ENCODE measurements at places on chromosomes 4 and X.

- DNase-seq = peak; percentile 66
Observed at GRCh38 chr4:13640149-13640940, 12.8 kb upstream of the BOD1L1 start.

DNA sequence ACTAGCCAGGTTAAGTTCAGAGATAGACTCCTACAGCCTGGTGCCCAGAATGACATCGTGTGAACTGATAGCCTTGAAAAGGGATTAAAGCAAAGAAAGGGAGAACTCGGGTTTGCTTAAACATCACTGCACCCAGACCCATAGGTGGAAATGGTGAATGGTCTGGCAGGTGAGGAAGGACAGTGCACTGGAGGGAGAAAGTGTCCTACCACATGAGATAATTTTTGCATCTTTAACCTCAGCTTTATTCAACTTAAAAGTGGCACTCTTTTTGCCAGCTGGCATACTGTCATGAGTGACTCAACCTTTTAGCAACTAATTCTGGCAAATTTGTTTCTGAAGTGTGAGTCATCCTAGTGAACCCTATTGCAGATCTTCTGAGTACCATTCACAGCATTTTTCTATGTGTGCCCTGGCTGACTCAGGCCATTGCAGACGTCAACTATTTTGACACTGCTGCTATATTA lies 53.0 kb upstream of the DAPP1 start:
- peak; percentile 86 for DNase-seq

GRCh38 chr4:40908297-40908696 lies 158.5 kb downstream of the NSUN7 start:
- no peak for DNase-seq

DNA sequence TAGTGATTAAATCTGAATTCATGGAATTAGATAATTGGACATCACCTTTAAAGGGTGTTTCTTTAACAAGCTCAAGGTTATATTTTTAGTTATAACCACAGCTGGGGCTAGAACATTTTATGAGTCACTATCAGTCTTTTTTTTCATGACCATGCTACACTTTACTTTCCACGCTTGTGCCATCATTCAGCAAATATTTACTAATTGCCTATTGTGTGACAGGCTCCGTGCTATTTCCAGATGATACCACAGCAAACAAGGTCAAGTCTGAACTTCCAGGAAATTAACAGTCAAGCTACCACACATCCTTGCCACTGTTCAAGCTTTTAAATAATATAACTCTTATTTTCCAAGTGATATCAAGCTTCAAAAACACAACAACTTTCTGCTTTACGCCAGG lies 16.5 kb downstream of the SPANXN3 start:
- no peak for DNase-seq

- peak; percentile 12 for DNase-seq
Observed at GRCh38 chr4:13347517-13348125, 136.5 kb downstream of the RAB28 start.

- DNase-seq = no peak
Observed at GRCh38 chrX:40644176-40644575, 3.2 kb downstream of the CXorf38 start.

DNA sequence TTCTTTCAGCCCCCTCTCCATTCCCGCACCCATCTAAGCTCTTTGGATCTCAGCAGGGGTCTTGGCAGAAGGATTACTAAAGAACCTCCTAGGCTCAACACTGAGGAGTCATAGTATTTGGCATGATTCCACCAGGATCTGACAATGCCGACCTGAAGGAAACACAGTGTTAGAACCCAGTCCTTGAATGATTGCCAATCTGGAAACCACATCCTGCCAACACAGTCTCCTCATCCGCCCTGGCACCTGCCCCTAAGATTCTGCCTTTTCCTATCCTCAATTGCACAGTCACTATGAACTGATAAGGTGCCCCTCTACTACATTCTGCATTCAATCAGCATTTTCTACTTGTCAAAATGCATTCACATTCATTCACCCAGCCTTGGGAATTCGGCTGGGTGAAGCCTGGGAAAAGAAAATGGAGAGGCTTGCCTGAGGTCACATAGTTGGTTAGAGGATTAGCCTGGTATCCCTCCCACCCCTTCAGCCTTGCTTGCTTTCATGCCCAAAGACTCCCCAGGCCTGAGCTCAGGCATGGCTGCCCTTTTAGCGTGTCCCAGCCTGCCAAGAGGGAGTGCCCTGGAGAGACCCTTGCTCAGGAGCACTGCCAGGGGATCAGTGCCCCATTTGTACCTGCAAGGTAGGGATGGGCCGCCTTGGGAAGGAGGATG lies 2.2 kb upstream of the CLDN2 start:
- DNase-seq = peak; percentile 71

- no peak for DNase-seq
Observed at GRCh38 chr4:150211016-150211415, 132.8 kb downstream of the DCLK2 start.

GRCh38 chr4:68987007-68987406 lies 35.4 kb upstream of the UGT2A3 start:
- no peak for DNase-seq

- DNase-seq = no peak
Observed at GRCh38 chr4:7435471-7436061, 836 bp upstream of the PSAPL1 start.

GRCh38 chr4:108762559-108763225 lies at the start of gene ETNPPL:
Gene ETNPPL (minus strand): TSS chr4:108763053. CDS start chr4:108762898, 155 bp downstream.
- peak; percentile 18 for DNase-seq

GRCh38 chr4:89434364-89434988 lies 126.9 kb upstream of the GPRIN3 start:
- DNase-seq = peak; percentile 21

- no peak for DNase-seq
Observed at GRCh38 chr4:129526812-129527211, 430.9 kb downstream of the C4orf33 start.

- DNase-seq = no peak
Observed at GRCh38 chrX:52031371-52031770, 37.6 kb downstream of the MAGED4B start.

DNA sequence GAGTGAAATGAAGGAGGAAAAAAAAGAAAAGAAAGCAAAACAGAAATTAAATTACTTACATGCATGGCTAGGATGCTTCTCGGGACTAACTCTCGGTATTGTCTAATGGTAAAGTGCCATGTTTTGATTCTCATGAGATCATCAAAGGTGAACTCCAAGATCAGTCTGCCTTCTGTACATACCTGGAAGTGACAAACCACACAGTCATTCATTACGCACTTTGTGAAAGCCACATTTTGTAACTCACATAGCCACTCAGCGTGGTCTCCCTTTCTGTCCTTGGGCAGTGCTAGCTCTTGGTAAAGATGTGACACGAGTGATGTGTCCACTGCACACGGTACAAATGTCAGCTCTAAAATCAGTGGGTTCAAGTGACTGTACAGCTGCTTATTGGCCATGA lies 309.8 kb downstream of the LDB2 start:
- no peak for DNase-seq

- DNase-seq = no peak
Observed at GRCh38 chr4:47104986-47105385, 73.6 kb downstream of the GABRB1 start.

DNA sequence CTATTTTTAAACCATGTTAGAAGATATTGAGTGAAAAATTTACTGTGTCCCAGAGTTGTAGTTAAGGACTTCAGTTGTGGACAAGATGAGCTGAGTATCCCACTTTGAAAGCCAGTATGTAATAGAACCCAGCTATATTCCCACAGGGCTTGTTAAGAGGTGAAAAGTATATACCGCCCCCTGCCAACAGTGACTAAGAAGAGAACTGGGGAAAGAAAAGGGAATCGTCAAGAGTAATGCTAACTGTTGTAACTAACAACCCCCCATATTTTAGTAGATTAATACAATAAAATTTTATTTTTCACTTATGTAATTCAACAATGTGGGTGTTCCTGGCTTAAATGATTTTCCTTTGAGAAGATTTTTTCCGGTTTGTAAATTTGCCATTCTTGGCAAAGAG lies 250.4 kb upstream of the GIMD1 start:
- DNase-seq = peak; percentile 23

- peak; percentile 50 for DNase-seq
Observed at GRCh38 chrX:148500423-148501385, at the start of gene AFF2. Gene AFF2 (plus strand): TSS chrX:148500617. CDS start chrX:148501098, 481 bp downstream.

- DNase-seq = no peak
Observed at GRCh38 chrX:153075366-153075765, 3.1 kb downstream of the PNMA6A start.

DNA sequence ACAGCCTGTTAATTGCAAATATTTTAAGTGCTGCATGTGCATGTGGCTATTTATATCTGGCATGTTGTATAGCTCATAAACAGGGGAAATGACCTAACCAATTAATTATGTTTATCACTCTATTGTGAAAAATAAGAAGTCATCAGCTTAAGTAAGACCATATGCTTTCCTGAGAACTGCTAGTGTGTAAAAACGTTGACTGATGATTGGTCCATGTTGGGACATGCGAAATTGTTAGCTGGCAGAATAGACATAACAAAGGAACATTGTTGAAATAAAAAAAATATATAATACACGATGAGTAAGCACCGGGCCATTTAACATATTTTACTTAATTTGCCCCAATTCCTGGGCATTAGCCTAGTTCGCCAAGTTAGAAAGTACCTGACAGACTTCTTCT lies 207.5 kb downstream of the ANK2 start:
- DNase-seq = peak; percentile 58

- DNase-seq = peak; percentile 25
Observed at GRCh38 chrX:153922932-153923857, 2.9 kb downstream of the ARHGAP4 start.

GRCh38 chrX:46841346-46841745 lies 4.5 kb downstream of the RP2 start:
- DNase-seq = peak; percentile 26

GRCh38 chr4:153483432-153484418 lies 17.6 kb downstream of the TMEM131L start:
- no peak for DNase-seq

- no peak for DNase-seq
Observed at GRCh38 chr4:8159537-8160232, 1.1 kb upstream of the ABLIM2 start.

GRCh38 chr4:4919927-4920326 lies 60.5 kb downstream of the MSX1 start:
- DNase-seq = peak; percentile 5

DNA sequence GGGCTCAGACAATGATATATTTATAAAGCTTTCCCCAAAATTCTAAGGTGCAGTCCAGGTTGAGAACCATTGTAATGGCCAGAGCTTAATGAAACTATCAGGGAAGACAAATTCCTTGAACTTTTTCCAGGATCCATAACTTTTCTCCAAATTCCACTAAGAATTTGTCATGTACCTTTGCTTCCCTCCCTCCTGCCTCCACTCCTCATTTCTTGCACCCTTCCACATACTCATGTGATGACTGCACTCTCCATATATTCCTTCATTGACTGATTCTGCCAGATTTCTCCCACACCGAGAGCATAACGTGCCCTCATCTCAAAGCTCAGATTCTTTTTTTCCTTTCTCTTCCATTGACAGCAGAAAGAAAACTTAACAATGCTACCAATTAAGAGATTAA lies 20.9 kb upstream of the AMELX start:
- peak; percentile 11 for DNase-seq

DNA sequence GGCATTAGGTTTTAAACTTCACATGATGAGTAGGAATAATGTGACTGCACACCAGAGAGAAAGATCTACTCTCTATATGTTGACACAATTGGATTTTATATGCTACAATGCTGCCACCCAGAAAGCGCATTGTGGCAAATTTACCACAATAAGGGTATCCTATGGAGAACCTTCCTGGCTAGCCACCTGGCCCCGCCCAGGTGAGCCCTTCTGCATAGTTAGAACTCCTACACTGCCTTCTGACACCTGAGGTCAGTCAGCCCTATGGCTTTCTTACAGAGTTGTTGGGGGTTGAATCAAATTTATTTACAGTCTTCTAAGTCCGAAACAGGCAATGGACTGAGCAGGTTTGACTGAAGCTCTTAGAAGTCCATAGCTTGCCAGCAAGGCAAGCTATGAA lies 153.8 kb upstream of the S100G start:
- DNase-seq = no peak

GRCh38 chr4:123522081-123522480 lies 125.5 kb downstream of the SPRY1 start:
- DNase-seq = no peak

DNA sequence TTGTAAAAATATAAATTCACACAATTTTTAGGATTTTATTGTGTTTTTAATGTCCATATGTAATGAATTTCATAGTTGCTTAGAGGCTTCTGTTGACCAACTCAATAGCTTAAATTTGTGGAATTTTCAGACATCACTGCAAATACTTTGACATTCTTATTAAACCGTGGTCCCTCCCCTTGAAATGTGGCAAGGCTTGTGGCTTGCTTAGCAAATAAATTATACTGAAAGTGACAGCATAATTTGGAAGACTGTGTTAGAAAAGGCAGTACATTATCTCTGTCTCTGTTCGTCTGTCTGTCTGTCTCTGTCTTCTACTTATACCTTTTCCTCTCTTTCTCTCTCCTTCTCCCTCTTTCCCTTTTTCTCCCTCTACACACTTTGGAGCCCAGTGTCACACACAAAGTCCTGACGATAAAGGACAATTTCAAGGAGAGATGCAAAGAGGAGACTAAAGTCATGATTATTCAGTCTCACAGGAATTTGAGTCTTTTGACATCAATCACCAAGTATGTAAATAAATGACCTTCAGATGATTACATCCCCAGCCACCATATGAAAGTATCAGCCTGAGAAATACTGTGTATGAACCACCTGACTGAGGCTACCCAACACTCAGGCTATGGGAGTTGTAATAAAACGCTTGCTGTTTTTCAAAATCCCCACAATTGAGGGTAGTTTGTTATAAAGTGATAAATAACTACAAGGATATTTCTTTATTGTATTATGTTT lies 21.0 kb upstream of the UGT2B7 start:
- peak; percentile 13 for DNase-seq

DNA sequence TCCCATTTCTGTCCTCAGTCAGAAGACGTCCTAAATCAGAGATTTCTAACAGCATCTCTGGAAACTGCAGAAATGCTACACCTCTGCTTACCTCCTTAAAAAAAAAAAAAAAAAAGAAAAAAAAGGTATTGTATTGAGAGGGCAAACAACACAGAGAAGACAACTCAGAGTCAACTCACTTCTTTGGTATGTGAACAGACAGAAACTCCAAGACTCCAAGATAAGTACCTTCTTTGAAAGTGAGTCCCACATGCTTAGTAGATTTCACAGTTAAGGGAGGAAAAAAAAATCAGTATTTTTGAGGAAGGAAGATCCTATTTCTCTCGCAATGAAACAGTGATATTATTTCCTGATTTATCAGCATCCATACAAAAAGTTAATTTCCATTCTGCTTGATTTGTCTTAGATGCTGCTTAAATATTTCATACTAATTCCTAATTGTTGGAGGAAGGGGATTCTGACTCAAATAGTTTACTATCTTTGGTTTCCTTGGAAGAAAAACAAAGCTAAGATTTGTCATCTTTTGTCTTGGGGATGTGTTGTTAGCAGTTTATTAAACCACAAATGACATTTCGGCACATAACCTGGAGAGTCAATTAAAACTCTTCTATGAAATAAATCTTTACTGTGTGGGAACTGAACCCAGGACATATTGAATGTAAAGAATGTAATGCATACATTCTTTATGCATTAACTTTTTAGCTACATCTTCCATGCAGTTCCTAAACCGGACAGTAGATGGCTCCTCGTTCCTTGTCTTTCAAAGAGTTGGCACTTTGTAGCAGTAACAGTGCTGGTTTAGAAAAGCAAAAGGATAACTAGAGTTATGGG lies 4.7 kb downstream of the RASGEF1B start:
- DNase-seq = peak; percentile 79

- DNase-seq = peak; percentile 55
Observed at GRCh38 chr4:108466936-108467902, 153.2 kb upstream of the RPL34 start.

GRCh38 chrX:129097668-129098067 lies 425.6 kb downstream of the SMARCA1 start:
- no peak for DNase-seq

Data from fibroblast of skin of back (primary cell).